ENCODE measurements at places on chromosomes 5 and 9.

- DNase-seq: no peak
Observed at GRCh38 chr9:116325924-116326323, 172.3 kb downstream of the PAPPA start.

- no peak for DNase-seq
Observed at GRCh38 chr9:116087751-116088194, 65.8 kb upstream of the PAPPA start.

DNA sequence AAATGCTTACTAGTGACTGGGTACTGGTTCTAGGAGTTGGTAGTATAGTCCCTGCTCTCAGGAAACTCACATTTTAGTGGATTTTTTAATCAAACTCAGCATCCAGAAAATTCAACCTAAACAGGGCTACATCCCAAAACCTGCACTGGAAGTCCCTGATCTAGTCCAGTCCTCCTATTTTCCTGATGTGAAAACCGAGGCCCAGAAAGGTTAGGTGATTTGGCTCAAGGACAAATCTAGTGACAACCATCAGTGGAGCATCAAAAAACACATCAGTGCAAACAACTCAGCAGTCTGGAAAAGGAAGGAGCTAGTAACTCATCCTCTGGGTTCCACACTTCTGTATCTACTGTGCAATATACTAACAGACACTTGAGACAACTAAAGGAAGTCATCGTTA lies 38.2 kb downstream of the SERINC5 start:
- DNase-seq: no peak

DNA sequence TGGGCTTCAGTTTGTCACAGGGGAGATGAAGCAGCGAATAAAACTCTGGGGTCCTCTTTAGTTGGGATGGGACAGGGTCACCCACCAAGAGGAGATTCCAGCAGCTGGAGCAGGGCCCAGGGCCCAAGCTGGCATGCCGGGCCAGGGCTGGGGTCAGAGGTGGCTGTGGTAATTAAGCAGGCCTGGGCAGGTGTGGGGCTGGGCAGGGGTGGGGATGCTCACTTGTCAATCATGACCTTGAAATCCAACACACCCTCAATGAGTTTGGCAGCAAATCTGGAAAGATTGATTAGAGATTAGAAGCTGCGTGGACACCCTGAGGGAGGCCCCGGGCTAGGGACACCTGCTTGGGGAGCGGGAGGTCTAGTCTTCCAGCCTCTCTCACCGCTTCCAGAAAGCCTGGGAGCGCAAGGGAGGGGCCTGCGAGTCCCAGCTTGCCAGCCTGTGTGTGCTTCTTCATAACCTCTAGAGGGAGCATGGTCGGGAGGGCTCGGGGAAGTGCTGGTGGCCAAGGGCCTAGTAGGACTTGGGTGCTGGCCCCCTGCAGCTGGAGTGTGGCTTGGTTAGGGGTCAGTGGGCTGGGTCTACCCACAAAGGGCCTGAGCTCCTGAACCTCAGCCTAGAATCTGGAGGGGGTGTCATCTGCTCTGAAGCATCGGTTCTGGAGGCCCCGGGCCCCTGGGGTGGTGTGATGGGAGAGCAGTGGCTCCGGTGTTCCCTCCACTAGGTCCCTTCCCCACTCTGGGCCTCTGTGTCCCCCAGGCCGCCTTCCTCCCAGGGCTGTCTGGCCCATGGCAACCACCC lies 7.6 kb downstream of the CRAT start:
- peak; percentile 6 for DNase-seq

GRCh38 chr5:158812408-158812807 lies 287.3 kb downstream of the EBF1 start:
- DNase-seq: no peak

DNA sequence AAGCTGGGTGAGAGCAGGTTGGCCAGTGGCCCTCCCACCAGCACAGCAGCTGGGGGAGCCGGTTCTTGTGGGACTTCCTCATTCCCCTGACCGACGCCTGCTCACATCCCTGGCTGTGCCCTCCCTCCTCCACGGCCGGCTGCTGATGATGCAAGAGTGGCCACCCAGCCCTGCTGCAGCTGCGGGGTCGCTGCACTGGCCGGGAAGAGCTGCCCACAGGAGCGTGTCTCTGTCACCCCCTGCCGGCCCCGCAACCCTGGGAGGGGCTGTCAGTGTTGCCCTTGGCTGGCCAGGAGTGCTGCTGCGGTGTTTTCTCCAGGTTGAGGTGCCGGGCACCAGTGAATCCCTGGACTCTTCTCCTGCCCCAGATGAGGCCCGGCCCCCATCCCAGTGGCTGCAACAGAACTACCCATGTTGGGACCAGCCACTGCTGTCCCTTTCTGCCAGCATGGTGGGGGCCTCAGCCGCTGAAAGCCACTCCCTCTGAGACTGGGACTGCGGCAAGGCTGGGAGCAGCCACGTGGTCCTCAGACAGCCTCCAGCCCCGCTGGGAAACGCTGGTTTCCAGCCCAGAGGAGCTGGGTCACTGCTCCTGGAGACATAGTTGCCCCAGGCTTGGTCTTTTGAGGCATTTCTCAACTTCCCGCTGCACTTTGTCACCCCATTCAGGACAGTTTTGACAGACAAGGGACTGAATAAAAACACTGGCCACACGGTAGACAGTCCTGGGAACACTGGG lies 739 bp downstream of the CARD9 start:
- peak; percentile 75 for DNase-seq

GRCh38 chr9:91676046-91676445 lies 252.4 kb upstream of the NFIL3 start:
- DNase-seq: no peak

DNA sequence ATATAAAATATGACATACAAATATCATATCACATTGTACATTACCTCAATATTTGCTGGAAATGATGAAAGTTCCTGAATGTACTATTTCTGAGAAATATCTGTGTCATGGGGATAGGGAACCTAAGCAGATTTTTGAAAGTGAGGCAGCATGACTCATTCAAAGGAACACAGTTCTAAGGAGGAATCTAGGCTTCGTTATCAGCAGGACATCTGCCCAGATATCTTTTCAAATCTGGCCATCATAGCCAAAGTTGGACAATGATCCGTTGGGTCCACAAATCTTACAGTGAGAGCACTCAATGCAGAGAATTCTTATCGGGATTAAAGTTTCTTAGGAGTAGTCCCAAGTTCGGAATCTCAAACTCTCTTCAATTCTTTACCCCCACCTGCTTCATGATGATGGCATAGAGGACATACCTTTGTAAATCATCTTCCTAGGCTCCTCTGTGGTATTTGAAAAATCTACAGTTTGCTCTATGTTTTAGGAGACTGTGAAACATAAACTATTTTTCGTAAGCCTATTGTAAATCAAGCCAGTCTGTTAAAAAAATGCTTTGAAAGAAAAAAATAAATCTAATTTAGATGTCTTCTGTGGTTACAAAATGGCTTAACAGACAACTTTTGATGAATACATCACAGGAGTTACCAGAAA lies 29.4 kb upstream of the ALDH1A1 start:
- DNase-seq: no peak

- no peak for DNase-seq
Observed at GRCh38 chr5:52419357-52419756, 368.4 kb upstream of the ITGA1 start.

GRCh38 chr9:19998153-19998552 lies 209.3 kb upstream of the SLC24A2 start:
- DNase-seq: no peak

GRCh38 chr9:125761676-125762450 lies 14.7 kb downstream of the PBX3 start:
- no peak for DNase-seq

GRCh38 chr5:146116361-146116760 lies 11.0 kb upstream of the PLAC8L1 start:
- no peak for DNase-seq

DNA sequence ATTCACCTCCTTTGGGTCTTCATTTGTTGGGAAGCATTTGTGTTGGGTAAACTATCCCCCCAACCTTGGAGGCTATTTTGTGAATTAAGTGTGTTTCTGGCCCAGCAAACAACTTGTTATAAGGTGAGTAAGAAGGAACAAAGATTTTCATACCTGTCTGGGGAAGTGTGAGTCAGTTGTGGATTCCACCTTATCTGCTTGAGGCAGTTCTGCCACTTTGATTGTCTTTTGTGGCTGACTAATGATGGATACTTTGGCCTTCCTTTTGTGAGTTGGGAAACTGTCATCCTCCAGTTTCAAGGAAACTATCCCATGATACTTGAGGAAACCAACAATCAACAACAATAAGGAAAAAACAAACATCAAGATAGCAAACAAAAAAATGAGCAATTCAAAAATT lies 24.6 kb upstream of the CER1 start:
- DNase-seq: no peak

DNA sequence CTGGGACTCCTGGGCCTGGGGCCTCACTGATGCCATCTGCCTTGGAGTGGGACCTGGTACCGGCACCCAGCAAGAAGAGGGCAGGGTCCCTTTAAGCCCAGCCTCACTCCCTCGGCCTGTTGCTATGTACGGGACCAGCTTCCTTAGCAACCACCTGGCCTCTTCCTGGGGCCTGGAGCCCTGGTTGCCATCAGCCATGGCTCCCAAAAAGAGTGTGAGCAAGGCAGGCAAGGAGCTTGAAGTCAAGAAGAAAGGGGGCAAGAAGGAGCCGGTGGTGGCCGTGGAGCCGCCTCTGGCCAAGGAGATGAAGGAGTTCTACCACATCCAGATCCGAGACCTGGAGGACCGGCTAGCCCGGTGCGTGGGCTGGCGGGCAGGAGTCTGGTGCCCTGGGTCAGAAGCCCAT lies at the start of gene CFAP157:
TSS of gene CFAP157 (plus strand) at position 153 of the 406 bp plus-strand sequence. CDS start at position 197, 44 bp downstream.
- DNase-seq: no peak

DNA sequence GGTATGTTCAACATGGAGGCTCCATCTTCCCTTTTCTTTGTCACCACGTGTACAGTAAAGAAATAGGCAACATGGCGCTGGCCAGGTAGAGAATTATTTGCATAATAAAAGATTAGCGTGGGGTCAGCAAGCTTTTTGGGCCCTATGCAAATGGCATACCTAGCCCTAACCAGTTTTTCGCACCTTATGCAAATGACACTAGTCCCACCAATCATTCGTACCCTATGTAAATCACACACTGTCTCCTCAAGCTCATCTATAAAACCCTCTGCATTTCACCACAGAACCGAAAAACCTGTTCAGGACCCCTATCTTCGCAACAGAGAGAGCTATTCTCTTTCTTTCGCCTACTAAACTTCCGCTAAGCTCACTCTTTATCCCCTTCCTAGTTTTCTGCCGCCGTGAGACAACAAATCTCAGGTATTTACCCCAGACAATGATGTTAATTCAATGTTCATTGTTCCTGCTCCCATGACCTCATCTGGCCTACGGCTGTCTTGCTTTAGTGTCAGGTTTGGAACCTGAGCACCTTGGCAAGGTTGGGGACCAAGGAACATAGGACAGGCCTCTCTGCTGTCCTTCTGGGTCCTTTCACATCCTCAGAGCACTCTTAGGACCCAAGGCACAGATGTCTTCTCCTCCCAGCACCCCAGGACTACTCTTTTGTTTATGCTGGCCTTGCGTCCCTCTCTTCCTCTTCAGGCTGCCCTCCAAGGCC lies 180.7 kb upstream of the RAI14 start:
- DNase-seq: no peak

GRCh38 chr9:105621001-105621400 lies 41.3 kb upstream of the TAL2 start:
- DNase-seq: no peak

All from GF-D8 (cell line).